ENCODE measurements at places on chromosomes 4 and X. TPM values are rescaled to one million over a fixed set of nuclear protein-coding genes. Genes with fewer than 3 reads are reported as not detected.

The TDO2 gene
- 0.30 TPM for polyA plus RNA-seq

The AFAP1 gene
- 5.3 TPM for polyA plus RNA-seq

The SLC16A2 gene
- 2.3 TPM for polyA plus RNA-seq

The FGF16 gene
- not detected for polyA plus RNA-seq

The ALPK1 gene
- 6.1 TPM for polyA plus RNA-seq

The MSL3 gene
- 16.5 TPM for polyA plus RNA-seq

The F9 gene
- polyA plus RNA-seq: not detected

The IDS gene
- polyA plus RNA-seq: 50.4 TPM

The CFAP97 gene
- 4.8 TPM for polyA plus RNA-seq

The MAGIX gene
- 18.9 TPM for polyA plus RNA-seq

The RRH gene
- polyA plus RNA-seq: not detected

The TCEANC gene
- polyA plus RNA-seq: 3.8 TPM

The CLDN34 gene
- polyA plus RNA-seq: not detected

The CPLX1 gene
- 2.6 TPM for polyA plus RNA-seq

The SPOCK3 gene
- polyA plus RNA-seq: 1.8 TPM

The RTL9 gene
- not detected for polyA plus RNA-seq

The TEX13C gene
- not detected for polyA plus RNA-seq

The DMRTC1B gene
- 0.93 TPM for polyA plus RNA-seq

The CLNK gene
- polyA plus RNA-seq: not detected

The CAMK2D gene
- 11.4 TPM for polyA plus RNA-seq

The RASSF6 gene
- polyA plus RNA-seq: 35.9 TPM
